H1 (cell line): ENCODE measurements at places on chromosomes 13 and 19. TPM values are rescaled to one million over a fixed set of nuclear protein-coding genes. Genes with fewer than 3 reads are reported as not detected.
A peak's percentile ranks its signal among the peaks of the same experiment; 100 is the strongest.

- DNase-seq = no peak
Measured at GRCh38 chr19:681029-682019, 5.1 kb downstream of the FSTL3 start.

GRCh38 chr13:106570299-106570852 lies 2.4 kb upstream of the ARGLU1 start:
- peak; percentile 73 for DNase-seq

The ZNF526 gene
- 8.4 and 10.0 TPM in 2 replicates for polyA plus RNA-seq

The TRPC4 gene
- 9.3 and 12.3 TPM in 2 replicates for polyA plus RNA-seq

The SHISA7 gene
- 0.76 and 1.1 TPM in 2 replicates for polyA plus RNA-seq

- no peak for DNase-seq
Measured at GRCh38 chr13:35343417-35343816, 133.1 kb downstream of the MAB21L1 start.

- no peak for DNase-seq
Measured at GRCh38 chr19:51467864-51468544, 9.8 kb upstream of the SIGLEC8 start.

- no peak for DNase-seq
Measured at GRCh38 chr19:328025-328505, 16.5 kb downstream of the MIER2 start.

GRCh38 chr13:22114630-22115311 lies 443.9 kb downstream of the FGF9 start:
- no peak for DNase-seq

GRCh38 chr19:46717716-46718143 lies 816 bp upstream of the PRKD2 start:
- no peak for DNase-seq

GRCh38 chr13:29537736-29538651 lies 57.5 kb downstream of the SLC7A1 start:
- no peak for DNase-seq

The FLT3 gene
- 0.19 and 0.44 TPM in 2 replicates for polyA plus RNA-seq

The IL17D gene
- polyA plus RNA-seq = 0.57 and 0.59 TPM in 2 replicates

GRCh38 chr19:4759388-4760284 lies 31.9 kb upstream of the FEM1A start:
- peak; percentile 93 for DNase-seq

DNA sequence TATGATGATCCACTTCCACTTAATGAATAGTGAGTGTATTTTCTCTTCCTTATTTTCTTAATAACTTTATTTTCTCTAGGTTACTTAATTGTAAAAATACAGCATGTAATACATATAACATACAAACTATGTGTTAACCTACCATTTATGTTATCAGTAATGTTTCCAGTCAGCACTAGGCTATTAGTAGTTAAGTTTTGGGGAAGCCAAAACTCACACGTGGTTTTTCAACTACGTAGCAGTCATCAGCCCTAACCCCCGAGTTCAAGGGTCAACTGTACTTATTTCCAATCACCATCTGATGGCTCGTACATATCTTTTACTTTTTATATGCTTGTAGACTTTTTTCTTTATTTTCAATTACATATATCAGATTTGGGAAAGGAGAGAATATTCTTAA lies 95.7 kb downstream of the TNFSF13B start:
- DNase-seq = no peak

GRCh38 chr19:18013210-18014111 lies 5.5 kb downstream of the ARRDC2 start:
- DNase-seq = no peak

The CEACAM3 gene
- polyA plus RNA-seq = not detected in 2 replicates

The SIAH3 gene
- 0.11 and 0.17 TPM in 2 replicates for polyA plus RNA-seq

- no peak for DNase-seq
Measured at GRCh38 chr19:16197188-16197621, 506 bp upstream of the AP1M1 start.

GRCh38 chr19:49912965-49913685 lies 15.9 kb upstream of the ATF5 start:
- DNase-seq = no peak

GRCh38 chr13:38419312-38419873 lies 69.7 kb downstream of the UFM1 start:
- DNase-seq = no peak

GRCh38 chr13:63297163-63297562 lies 1881.5 kb upstream of the PCDH20 start:
- no peak for DNase-seq

The ZC3H4 gene
- polyA plus RNA-seq = 6.6 and 9.8 TPM in 2 replicates

GRCh38 chr19:55697069-55697440 lies 22.0 kb downstream of the EPN1 start:
- no peak for DNase-seq

The LRRC63 gene
- not detected in 2 replicates for polyA plus RNA-seq
